ENCODE measurements at places on chromosomes 1 and 21.
A peak's percentile ranks its signal among the peaks of the same experiment; 100 is the strongest.

- H3K36me3 ChIP-seq, result no peaks in the 10 kb centered on the region
- no peak for DNase-seq
- peaks cover 10% of the 10 kb centered on the region for H3K4me1 ChIP-seq
- no peaks in the 10 kb centered on the region for H3K27me3 ChIP-seq
- H3K27ac ChIP-seq, result no peak overlapping the region
Observed at GRCh38 chr1:101183388-101183699, 53.5 kb upstream of the S1PR1 start.

GRCh38 chr1:182163821-182164223 is 102.3 kb upstream of the ZNF648 start:
- H3K36me3 ChIP-seq, result no peaks in the 10 kb centered on the region
- no peak overlapping the region for H3K4me3 ChIP-seq
- peaks cover 3% of the 10 kb centered on the region for H3K27me3 ChIP-seq
- no peaks in the 10 kb centered on the region for H3K4me1 ChIP-seq
- DNase-seq, result no peak

- no peak for DNase-seq
- peaks cover 18% of the 10 kb centered on the region for H3K4me1 ChIP-seq
- H3K27ac ChIP-seq, result no peak overlapping the region
- peaks cover 9% of the 10 kb centered on the region for H3K27me3 ChIP-seq
- no peak overlapping the region for H3K4me3 ChIP-seq
- peaks cover 11% of the 10 kb centered on the region for H3K36me3 ChIP-seq
Observed at GRCh38 chr21:45482899-45483821, 59.1 kb downstream of the SLC19A1 start.

- no peak for DNase-seq
- no peak overlapping the region for H3K4me3 ChIP-seq
- no peak overlapping the region for H3K27ac ChIP-seq
- H3K4me1 ChIP-seq, result peaks cover 5% of the 10 kb centered on the region
- peaks cover 6% of the 10 kb centered on the region for H3K36me3 ChIP-seq
Observed at GRCh38 chr1:167861664-167862381, 52.1 kb downstream of the ADCY10 start.

DNA sequence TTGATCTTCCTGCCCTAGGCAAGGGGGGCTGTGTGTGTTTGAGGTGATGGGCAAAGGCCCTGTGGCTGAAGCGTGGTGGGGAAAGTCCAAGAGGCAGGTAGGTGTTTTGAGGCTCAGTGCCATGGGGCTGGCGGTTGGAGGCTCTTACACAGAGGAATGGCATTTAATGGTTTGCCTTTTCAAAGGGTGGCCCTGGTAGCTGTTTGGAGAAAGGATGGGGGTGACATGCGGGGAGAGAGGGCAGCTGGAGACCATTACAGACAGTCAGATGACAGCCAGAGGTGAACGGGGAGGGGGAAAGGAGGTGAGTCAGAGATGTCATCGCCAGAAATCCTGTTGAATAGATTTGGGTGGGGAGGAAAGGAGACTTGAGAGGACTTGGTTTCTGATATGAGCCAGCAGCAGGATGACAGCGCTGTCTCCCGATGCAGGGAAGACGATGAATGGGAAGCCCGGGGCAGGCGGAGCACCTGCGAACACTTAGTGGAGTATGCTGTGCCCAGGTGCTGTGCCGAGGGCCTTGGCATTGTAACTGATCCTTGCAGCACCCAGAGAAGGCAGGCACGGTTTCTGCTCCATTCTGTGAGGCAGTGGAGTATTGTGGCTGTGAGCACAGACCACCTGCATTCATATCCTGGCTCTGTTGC is 56.3 kb downstream of the MAN1C1 start:
- no peak for DNase-seq
- H3K4me1 ChIP-seq, result peaks cover 17% of the 10 kb centered on the region
- peaks cover 6% of the 10 kb centered on the region for H3K27me3 ChIP-seq
- peak overlapping the region; percentile 13 for H3K4me3 ChIP-seq
- no peak overlapping the region for H3K27ac ChIP-seq

DNA sequence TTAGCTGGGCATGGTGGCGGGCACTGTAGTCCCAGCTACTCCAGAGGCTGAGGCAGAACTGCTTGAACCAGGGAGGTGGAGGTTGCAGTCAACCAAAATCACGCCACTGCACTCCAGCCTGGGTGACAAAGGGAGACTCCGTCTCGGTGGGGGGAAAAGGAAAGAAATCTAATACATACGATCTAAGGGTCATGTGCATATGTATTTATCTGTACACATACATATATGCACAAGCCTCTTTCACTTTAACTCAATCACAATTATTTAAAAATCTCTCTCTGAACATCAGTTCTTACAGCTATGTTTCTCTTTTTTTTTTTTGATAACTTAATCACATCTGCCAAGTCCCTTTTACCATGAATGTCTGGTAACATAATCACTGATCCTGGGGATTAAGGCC is 34.7 kb downstream of the EVA1C start:
- no peak for DNase-seq
- H3K4me1 ChIP-seq, result no peaks in the 10 kb centered on the region
- H3K36me3 ChIP-seq, result no peaks in the 10 kb centered on the region
- H3K27me3 ChIP-seq, result peaks cover 5% of the 10 kb centered on the region
- no peak overlapping the region for H3K27ac ChIP-seq
- no peak overlapping the region for H3K4me3 ChIP-seq

DNA sequence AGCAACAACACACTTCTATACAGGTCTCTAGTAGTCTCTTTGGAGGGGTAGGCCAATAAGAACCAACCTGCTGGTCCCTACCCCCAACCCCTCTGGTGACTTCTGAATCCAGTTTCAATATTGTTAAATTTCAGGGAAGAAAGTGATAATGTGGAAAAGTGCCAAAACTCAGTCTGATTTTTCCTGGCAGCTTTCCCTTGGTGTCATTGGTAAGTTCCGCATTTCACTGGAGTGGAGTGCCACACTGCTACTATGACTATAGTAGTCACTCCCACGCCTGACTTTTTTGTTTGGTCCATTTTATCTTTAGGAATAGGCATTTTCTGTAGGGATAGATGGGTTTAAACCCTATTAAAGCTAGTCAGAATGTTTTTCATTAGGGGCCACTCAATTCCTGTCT is 5.7 kb upstream of the ARID1A start:
- peaks cover 29% of the 10 kb centered on the region for H3K4me1 ChIP-seq
- no peak overlapping the region for H3K4me3 ChIP-seq
- peaks cover 5% of the 10 kb centered on the region for H3K27me3 ChIP-seq
- no peak for DNase-seq

GRCh38 chr1:119987112-119987511 is 82.3 kb downstream of the NOTCH2 start:
- H3K36me3 ChIP-seq, result no peaks in the 10 kb centered on the region
- no peak overlapping the region for H3K27ac ChIP-seq
- no peak overlapping the region for H3K4me3 ChIP-seq
- H3K27me3 ChIP-seq, result peaks cover 4% of the 10 kb centered on the region

DNA sequence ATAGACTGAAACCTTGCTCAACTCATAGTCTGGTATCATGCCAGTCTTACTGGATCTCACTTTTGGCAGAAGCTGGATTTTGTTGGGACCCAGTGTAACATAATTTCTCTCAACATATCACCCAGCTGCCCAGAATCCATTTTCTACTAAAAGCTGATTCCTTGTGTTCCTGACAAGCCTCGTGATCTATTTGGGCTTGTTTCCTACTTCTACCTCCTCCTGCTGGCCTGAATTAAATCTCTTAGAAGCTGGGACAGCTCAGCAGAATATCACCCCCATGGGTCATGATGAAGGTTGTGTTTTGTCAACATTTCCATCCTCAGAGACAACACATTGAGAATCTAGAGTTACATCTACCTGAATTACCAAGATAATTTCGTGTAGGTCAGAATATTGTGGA is 7.7 kb downstream of the GOLT1A start:
- H3K4me1 ChIP-seq, result peaks cover 6% of the 10 kb centered on the region
- peaks cover 8% of the 10 kb centered on the region for H3K27me3 ChIP-seq
- H3K27ac ChIP-seq, result no peak overlapping the region
- no peaks in the 10 kb centered on the region for H3K36me3 ChIP-seq
- no peak overlapping the region for H3K4me3 ChIP-seq

- peaks cover 5% of the 10 kb centered on the region for H3K36me3 ChIP-seq
- H3K27ac ChIP-seq, result no peak overlapping the region
- no peak overlapping the region for H3K4me3 ChIP-seq
- DNase-seq, result no peak
- H3K27me3 ChIP-seq, result peaks cover 12% of the 10 kb centered on the region
Observed at GRCh38 chr1:7554385-7555235, 216.5 kb upstream of the VAMP3 start.

GRCh38 chr1:212951126-212951946 is 995 bp downstream of the VASH2 start:
- peaks cover 14% of the 10 kb centered on the region for H3K4me1 ChIP-seq
- no peak overlapping the region for H3K27ac ChIP-seq
- DNase-seq, result peak; percentile 18
- H3K4me3 ChIP-seq, result peak overlapping the region; percentile 90
- H3K27me3 ChIP-seq, result peaks cover 10% of the 10 kb centered on the region

GRCh38 chr1:58597076-58597475 is 20.0 kb upstream of the TACSTD2 start:
- no peaks in the 10 kb centered on the region for H3K4me1 ChIP-seq
- H3K27ac ChIP-seq, result no peak overlapping the region
- no peaks in the 10 kb centered on the region for H3K36me3 ChIP-seq

- H3K4me1 ChIP-seq, result no peaks in the 10 kb centered on the region
- H3K27ac ChIP-seq, result no peak overlapping the region
- no peaks in the 10 kb centered on the region for H3K36me3 ChIP-seq
- no peak for DNase-seq
- H3K4me3 ChIP-seq, result no peak overlapping the region
Observed at GRCh38 chr1:97505289-97505688, 415.5 kb downstream of the DPYD start.

- peaks cover 5% of the 10 kb centered on the region for H3K36me3 ChIP-seq
- H3K4me3 ChIP-seq, result no peak overlapping the region
- H3K4me1 ChIP-seq, result no peaks in the 10 kb centered on the region
- H3K27me3 ChIP-seq, result peaks cover 13% of the 10 kb centered on the region
Observed at GRCh38 chr1:4422504-4423289, 231.7 kb upstream of the AJAP1 start.

GRCh38 chr1:56578138-56578962 is 1.0 kb downstream of the PLPP3 start:
- H3K4me3 ChIP-seq, result peak overlapping the region; percentile 99
- H3K36me3 ChIP-seq, result no peaks in the 10 kb centered on the region
- H3K27ac ChIP-seq, result peak overlapping the region; percentile 57
- H3K4me1 ChIP-seq, result peaks cover 29% of the 10 kb centered on the region

DNA sequence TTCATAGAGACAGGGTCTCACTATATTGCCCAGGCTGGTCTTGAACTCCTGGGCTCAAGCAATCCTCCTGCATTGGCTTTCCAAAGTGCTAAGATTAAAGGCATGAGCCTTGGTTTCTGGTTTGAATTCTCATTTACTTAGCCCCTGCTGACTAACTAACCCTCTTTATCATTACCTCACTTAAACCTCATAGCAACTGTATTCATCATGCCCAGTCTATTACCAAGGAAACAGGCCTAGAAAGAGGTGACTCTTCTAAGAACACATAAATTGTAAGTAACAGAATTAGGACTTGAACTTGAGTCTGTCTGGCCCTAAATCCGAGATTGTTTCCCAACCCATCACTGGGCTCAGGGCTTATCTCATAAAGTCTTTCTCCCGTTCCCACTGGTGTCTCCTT is 44.2 kb downstream of the TMEM53 start:
- peaks cover 27% of the 10 kb centered on the region for H3K4me1 ChIP-seq
- H3K27ac ChIP-seq, result peak overlapping the region; percentile 98
- no peak for DNase-seq

DNA sequence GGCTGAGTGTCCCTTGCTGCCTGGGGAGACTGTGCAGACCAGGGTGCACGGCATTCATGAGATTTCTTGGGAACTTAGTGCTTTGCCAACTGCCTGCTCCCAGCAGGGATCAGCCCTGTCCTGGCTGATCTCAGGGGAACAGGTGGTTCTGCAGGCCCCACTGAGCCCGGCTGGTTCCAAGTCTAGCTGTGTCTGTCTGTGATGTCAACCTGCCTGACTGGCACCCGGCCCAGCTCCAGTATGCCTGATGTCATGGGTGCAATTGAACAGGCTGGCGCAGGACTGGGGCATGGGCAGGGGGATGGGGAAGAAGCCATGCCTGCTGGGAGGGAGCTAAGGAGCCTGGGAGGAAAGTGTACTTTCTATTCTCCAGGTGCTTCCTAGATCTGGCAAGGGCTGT is 227.1 kb downstream of the GRIK3 start:
- no peak overlapping the region for H3K4me3 ChIP-seq
- H3K4me1 ChIP-seq, result peaks cover 5% of the 10 kb centered on the region
- H3K36me3 ChIP-seq, result no peaks in the 10 kb centered on the region
- H3K27ac ChIP-seq, result no peak overlapping the region
- peaks cover 1% of the 10 kb centered on the region for H3K27me3 ChIP-seq
- no peak for DNase-seq

DNA sequence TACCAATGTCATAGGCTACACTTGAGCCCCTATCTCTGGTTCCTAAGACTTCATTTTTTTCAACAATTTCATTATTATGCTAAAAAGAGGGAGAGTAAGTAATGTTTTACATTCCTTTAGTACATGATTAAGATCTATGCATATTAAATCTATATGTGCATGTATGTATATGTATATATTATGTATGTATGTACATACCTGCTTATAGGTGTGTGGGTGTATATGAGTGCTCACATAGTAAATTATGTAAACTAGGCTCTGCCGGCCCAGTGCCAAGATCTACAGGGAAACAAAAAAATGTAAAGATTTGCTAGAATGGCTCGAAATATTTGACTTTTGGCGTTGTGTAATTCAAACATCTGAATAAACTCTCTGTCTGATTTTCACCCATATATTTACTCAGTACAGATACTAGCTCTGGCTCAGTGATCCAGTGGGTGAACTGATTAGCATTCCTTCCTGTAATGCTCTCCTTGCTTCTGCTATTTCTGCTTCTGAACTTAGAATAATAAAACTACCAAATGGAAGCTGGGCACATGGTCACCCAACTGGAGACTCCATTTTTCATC is 113.1 kb upstream of the FGGY start:
- no peak overlapping the region for H3K4me3 ChIP-seq
- no peaks in the 10 kb centered on the region for H3K27me3 ChIP-seq
- no peak for DNase-seq
- H3K27ac ChIP-seq, result no peak overlapping the region

DNA sequence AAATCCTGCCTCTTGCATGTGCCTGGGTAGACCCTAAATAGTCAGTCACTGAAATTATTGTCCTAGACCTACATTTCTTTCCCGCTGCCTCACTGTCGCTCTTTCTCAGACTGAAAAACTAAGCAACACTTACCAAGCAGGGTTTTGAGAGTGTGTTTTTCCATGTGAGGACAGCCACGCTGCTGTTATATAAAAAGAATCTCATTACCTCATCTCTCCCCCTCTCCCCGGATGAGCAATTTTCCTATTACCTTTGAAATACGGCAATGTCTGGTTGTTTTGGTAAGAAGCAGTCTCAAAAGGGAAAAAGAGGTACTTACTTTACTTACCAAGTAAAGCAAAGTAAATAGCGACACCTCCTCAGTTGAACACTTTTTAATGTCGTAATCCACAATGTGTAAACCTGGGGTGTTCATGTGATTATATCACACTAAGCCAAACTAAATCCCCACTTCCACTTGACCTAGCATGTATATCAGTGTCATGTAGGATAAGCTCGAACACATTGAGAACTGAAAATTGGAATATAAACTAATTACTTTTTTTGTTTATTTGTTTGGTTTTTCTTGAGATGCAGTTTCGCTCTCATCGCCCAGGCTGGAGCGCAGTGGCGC is 12.2 kb upstream of the VN1R5 start:
- H3K4me1 ChIP-seq, result no peaks in the 10 kb centered on the region
- no peak for DNase-seq
- peaks cover 2% of the 10 kb centered on the region for H3K27me3 ChIP-seq
- no peaks in the 10 kb centered on the region for H3K36me3 ChIP-seq

- no peaks in the 10 kb centered on the region for H3K27me3 ChIP-seq
- no peak overlapping the region for H3K27ac ChIP-seq
- DNase-seq, result peak; percentile 49
- H3K36me3 ChIP-seq, result no peaks in the 10 kb centered on the region
Observed at GRCh38 chr21:30408782-30409494, 13.1 kb downstream of the KRTAP13-1 start.

Data from endothelial cell (in vitro differentiated cells).